Activated T-helper 9 cell treated with anti-CD3 and anti-CD28 coated beads, Interleukin-2, amount 50 U/mL, for 16 hours (primary cell): ENCODE measurements at places on chromosomes 11 and 22.

GRCh38 chr11:14687456-14687855, 43.9 kb downstream of the PDE3B start:
- DNase-seq, result no peak

DNA sequence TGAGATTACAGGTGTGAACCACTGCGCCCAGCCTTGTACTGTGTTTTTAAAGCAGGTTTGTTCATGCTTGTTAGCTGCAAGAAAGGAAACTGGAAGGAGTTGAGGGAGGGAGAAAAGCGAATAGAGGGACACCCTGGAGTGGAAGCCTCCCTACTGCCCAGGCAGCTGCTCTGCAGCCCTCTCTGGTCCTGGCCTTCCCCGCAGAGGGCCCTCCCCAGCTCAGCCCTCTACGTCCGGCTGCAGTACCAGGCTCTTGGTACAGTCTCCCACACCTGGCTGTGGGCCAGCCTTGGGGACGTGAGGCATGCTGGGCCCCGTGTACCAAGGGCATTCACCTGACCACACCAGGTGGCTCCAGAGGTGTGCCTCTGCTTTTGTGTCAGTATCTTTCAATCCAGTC, 70.8 kb downstream of the MED15 start:
- DNase-seq, result no peak

GRCh38 chr11:97614606-97615005, 1224.8 kb downstream of the JRKL start:
- no peak for DNase-seq

- peak; percentile 80 for DNase-seq
Measured at GRCh38 chr11:118930094-118930712, 4.5 kb upstream of the BCL9L start.

DNA sequence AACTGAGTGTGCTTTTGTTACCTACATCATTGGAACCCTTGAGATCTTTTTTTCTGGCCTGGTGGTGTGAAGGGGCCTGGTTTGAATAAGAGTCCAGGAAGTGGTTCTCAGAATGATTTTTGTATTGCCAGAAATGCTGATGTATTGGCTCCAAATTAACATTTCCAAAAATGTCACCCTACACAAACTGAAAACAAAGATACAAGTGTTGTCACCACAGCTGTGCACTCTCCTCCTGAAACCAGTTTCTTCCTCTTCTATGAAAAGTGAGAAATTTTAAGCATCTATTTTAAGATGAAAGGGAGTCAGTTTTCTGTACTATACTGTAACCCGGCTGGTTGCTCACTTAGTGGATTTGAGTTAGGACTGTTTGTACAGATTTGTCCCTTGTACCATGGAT, 218.8 kb downstream of the PGR start:
- DNase-seq, result no peak

GRCh38 chr11:44380009-44380313, 70.0 kb upstream of the ALX4 start:
- no peak for DNase-seq
